Brain (organoid and tissue), 16 donors: ENCODE measurements at places on chromosomes 16 and 17.

- DNase-seq: no peak
Measured at GRCh38 chr17:4849011-4849536, 15.9 kb downstream of the MINK1 start.

DNA sequence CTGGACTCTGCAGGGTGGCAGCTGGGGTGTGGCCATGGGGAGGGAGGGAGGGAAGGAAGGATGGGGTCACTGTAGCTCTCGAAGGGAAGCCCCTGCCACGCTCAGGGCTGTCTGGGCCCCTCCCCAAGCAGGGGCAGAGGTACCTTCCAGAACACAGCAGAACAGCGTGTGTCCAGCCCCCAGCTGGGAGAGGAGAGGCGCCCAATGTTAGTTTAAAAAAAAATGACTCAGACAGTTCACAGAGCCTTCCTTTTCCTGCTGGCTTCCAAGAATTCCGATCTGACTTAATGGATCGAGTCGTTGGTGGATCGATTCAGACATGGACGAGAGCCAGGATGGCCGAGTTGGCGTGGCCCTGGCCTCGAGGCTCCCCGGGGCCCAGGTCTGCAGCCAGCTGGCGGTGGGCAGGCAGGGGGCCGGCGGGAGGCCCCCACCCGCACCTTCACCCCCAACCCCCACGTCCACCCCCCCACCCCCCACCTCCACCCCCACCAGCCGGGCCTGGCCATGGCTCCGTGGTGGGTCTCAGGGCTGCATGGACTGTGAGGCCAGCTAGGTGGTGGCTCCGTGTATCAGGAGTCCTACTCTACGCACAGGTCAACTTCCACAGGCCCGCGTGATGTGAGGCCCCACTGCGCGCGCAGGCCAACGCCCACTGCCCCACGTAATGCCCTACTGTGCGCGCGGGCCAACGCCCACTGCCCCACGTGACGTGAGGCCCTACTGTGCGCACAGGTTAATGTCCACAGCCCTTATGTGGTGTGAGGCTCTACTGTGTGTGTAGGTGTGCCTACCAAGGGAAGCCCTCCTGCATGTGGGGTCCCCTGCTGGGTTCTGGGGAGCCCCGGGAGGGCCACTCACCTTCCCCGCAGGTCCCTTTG, 21.8 kb downstream of the CACNA1H start:
- no peak for DNase-seq

- no peak for DNase-seq
Measured at GRCh38 chr16:81578076-81578475, 133.5 kb downstream of the CMIP start.

DNA sequence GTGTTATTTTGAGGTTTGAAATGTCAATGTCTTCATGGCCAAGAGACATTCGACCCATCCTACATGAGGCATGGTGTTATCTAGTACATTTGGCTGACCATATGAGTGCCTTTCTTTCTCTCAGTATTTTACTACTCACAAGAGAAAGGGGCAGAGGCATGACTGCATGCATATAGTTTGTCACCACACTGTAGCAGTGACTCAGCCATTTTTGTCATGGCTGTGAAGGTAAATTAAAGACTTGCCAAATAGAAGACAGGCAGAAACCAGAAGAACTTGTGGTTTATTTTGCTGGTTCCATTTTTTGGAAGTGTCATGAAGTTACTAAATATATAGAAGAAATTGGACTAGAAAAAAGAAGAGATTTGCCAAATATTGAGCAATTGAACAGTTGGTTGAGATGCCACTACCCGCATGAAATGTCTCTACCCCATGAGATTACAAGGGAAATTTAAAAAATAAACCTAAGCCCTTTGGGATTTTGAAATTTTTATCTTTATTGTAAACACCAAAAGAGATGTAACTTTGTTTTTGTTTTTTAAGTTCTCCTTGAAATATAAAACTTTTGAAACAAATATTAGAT, 170.3 kb downstream of the CHD9 start:
- no peak for DNase-seq

DNA sequence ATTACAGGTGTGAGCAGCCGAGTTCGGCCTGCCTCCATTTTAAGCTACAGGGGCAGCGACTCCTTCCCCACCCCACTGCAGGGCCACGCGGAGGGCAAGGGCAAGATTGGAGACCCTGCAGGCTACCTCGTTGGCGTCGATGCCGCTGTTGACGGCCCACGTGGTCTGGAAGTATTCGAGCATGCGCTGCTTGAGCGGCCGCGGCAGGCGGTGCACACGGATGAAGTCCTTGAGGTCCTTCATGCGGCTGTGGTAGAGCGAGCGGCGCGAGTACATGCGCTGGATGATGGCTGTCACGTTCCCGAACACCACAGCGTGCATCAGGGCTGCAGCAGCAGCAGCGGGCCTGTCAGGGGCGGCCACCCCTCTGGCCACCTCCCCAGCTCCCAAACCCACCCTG, 11.6 kb downstream of the KCNH4 start:
- DNase-seq: no peak

DNA sequence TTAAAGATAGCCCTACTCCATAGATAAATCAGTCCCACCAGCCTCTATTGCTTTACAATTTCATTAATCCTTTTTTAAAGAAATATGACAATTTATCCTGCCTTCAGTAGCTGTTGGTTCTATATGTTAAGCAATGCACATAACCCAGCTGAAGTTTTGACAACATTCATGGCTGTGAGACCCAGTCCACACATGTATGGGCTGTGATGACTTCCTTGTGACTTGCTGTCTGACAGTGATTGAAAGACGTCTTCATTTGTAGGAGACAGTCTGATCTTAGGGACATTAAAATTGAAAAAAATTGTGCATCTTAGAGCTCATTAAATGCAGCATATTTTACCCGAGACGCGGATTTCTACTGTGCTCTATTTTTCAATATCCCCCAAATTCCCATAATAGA, 252.0 kb upstream of the ASIC2 start:
- peak; percentile 80 for DNase-seq

GRCh38 chr17:68733241-68734176, 132.3 kb upstream of the FAM20A start:
- no peak for DNase-seq

DNA sequence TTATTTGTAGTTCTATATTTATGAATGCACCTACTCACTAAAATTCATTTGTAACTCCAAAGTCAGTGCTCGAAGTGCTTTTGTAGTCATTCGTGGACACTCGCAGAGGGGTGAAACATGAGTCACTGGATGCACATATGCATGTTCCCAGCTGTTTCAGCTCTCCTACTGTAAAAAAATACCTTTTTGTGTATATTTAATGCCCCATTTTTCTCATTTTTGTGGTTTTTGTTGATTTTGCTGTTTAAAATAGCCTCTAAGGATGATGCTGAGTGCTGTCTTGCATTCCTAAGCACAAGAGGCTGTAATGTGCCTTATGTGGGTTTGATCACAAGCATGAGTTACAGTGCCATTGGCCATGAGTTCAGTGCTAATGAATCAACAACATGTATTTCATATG, 30.6 kb downstream of the CENPV start:
- no peak for DNase-seq

DNA sequence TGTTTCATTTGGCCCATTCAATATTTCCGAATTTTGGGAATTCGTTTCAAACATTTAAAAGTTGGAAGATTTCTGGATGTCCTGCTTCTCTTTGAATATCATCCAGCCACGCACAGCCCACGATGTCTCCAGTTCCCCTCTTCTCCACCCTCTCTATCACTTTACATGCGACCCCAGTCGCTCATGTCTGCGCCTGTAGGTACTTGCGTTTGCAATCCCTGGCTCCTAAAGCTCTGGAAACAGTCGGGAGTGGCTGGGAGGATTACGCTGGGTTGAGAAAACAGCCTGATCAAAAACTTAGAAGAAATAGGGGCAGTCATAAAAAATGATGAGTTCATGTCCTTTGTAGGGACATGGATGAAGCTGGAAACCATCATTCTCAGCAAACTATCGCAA, 1.5 kb upstream of the SBK1 start:
- no peak for DNase-seq

- no peak for DNase-seq
Measured at GRCh38 chr16:68369697-68370580, 59.1 kb downstream of the PRMT7 start.

DNA sequence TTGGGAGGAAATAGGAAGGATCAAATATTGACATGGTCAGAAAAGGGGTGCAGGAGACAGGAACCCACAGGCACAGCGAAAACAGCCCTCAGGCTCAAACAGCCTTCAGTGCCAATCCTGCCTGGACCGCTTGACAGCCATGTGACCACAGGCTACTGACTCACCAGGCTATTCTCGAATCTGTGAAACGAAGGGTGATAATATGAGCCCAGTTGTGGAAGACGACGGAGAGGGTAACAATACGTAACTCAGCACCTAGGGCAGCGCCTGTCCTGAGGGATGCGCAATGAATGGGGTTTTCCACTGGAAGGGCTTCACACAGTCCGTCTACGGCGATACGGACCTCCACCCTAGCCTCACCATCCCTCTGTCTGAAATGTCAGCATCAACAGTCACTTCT, 117.3 kb upstream of the RCVRN start:
- DNase-seq: no peak

DNA sequence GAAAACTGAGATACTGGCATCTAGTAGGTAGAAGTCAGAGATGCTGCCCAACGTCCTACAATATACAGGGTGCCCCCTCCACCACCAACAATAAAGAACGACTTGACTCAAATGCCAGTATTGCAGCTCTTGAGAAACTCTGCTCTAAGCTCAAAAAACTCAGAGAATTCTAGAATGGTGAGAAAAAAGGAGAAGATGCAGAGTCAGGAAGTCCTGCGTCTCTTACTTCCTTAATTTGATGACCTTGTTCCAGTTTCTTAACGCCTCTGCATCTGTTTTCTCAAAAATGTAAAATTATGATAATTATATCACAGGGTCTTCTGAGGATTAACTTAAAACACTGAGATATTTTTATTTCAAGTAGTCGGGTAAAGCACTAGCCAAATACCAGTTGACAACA, 1.7 kb upstream of the HSBP1 start:
- no peak for DNase-seq

GRCh38 chr17:27471321-27472269, 15.3 kb downstream of the KSR1 start:
- no peak for DNase-seq

- no peak for DNase-seq
Measured at GRCh38 chr17:74098136-74099024, 105.1 kb upstream of the RPL38 start.
